ENCODE measurements at places on chromosomes 3 and 15.

DNA sequence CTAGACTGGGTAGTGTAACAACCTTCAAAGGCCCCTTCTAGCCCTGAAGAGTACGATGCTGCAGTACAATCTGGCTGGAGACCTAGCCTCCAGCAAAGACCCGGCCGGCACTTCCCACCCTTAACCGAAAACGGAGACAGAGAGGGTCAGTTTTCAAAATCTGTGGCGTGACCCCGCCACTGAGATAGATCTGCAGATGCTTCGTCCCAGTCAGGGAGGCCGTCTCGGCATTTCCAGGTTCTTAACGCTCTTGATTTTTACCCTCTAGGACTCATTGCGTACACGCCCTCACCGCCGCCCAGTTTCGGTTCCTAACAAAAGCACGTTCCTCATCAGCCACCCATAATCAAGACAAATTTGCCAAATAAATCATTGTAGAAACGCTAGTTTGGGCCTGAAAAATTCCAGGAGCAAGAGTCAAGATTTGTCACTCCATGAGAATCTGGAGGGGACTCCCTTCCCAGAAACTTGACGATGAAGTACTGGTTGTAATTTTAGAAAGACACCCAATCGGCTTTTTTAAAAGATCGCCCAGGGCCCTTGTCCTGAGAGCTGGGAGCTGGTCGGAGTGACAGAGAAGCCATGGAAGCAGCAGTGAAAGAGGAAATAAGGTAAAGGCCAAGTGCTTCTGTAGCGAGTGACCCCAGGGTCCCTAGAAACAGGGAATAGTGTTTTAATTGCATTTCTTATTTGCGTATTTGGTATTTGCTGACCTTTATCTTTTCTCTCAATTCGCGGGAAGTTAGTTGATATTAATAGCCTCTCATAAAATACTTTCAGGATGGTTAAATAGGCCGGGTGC is 868 bp upstream of the TMEM87A start:
- DNase-seq, result peak; percentile 75

DNA sequence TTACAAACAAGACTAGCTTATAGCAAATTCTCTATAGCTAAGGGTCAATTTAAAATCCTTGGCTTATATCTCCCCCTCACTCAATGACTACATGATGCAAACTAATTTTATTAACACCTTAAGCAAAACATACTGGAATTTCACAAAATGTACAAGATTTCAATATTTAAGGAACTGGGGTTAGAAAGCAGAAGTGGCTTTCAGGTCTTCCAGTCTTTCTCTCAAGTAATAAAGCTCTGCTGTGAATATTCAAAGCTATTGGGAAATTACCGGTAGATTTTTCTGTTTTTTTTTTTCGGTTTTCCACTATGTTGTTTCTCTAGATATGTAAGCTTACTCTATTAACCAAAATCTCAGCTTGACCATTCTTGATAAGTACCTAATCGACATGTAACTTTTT is 3.9 kb downstream of the EPM2AIP1 start:
- peak; percentile 17 for DNase-seq

DNA sequence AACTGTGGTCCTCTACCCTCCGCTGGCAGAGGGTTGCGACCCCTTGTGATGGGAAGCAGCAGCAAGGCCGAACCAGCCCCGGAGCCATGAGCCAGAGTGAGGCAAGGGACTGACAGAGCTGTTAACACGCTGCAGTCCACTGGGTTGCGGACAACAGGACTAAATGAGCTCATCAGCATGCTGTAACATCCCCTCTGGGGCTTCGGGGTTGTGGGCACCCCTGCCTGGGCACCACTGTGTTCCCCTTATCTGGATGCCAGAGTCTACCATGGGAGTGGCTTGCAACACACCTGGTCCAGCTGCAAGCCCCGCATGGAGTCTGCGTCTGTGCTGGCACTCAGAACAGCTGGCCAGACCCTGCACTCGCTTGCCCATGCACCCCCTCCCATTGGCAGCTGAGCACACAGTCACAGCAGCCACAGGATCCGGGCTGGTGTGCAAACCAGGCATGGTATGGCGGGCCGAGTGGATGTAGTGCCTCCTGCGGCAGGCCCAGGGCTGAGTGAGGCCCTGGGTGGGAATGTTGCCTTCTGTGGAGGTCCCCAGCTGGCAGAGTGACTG is 404.2 kb downstream of the PLCL2 start:
- DNase-seq, result no peak

DNA sequence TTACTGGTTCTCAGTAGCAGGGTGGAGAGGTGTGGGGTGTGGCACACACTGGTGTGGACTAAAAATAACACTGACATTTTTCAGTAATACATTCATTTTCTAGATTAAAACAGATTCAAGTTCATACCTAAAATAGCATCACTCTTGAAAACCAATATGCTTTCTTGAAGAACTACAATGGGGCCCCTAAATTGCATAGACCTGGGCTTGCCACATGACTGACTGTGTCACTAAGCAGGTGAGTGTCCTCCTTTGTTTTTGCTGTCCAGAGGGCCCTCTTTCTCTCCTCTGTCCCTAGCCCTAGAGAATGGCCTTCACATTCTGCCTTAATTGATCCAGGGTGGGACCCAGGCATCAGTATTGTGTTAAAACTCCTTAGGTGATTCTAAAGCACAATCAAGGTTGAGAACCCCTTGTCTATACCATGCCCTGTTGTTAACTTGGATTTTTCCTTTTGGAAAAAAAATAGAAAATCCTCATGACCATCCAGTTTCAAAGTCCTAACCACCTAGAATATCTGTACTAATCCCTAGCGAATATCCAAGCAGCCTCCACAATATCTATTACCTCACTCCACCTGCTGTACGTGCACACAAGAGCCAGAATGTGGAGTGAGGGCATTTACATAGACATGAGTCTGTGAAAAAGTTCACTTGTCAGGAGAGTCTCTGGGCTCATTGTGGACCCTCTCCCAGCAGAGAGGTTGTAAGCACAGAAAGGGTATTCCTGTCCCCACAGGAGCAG is 18.7 kb upstream of the TMEM41A start:
- DNase-seq, result no peak

DNA sequence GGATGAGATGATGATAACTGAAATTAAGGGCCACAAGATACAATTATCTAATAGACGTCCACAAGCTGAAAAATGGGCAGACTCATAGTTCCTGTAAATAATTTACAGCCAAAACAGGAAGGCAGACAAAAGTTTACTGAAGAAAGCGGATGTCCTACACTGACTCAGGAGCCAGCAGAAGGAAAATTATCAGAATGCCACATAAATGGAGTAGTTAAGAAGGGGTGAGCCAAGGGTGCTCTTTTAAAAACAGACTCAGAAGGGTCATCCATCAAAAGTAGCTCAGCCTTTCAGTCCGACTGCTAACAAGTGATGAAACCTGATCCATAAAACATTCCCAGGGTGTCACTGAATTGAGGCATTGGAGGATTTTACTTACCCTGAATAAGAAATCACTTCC is 39.8 kb downstream of the TUSC7 start:
- no peak for DNase-seq

DNA sequence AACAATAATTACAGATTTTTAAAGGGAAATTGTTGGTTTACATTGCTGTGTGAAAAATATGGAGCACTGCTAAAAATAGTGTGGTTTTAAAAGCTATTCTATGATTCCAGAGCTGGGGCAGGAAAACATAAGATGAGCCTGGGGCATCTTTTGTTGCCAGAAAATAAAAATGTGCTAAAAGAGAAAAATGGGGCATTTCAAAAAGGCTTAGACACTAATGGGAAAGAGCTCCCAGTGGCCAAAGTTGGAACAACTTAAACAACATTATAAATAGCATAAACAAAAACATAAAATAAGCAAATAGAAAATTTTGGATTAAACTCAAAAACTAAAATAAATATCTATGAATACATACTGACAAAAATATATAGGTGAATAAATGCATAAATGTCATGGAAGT is 478.9 kb downstream of the NLGN1 start:
- peak; percentile 7 for DNase-seq

GRCh38 chr15:81199031-81199779 is 2.5 kb downstream of the IL16 start:
- no peak for DNase-seq

- no peak for DNase-seq
Measured at GRCh38 chr3:80677796-80678195, 910.0 kb upstream of the ROBO1 start.

- DNase-seq, result no peak
Measured at GRCh38 chr3:126711121-126711760, 7.2 kb downstream of the CHCHD6 start.

DNA sequence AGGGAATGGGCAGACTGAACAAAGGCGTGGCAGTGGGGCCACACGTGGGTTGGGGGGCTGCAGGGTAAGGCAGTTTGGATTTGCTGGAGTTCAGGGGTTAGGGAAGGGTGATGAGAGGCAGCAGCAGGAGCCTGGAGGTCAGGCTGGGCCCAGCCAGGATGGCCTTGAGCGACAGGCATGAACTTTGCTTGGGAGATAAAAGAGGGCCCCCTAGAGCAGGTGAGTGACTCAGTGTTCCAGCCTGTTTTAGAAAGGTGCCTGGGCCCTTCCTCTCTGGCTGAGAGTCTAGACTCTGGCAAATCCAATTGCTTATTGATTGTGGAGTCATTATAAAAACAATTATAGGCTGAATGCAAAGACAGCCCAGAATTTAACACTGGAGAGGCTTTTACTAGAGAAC is 75.1 kb downstream of the RAB11A start:
- DNase-seq, result no peak

- no peak for DNase-seq
Measured at GRCh38 chr15:94745371-94745770, 514.0 kb downstream of the MCTP2 start.

DNA sequence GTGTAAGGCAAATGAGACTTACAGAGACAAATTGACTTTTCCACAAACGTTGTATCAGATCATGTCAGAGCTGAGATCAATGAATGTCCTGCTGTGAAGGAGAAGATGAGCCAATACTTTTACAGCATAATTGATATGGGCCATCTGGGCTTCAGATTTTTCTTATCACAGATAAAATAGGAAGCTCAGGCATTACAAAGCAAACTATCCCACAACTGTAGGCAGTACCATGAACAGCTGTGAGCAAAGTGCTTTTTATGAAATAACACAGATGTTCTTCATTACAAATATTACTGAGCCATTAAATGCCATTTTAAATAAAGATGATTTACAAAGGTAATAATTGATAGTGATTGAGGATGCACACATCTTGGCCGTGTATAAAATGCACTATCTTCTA is 852.3 kb downstream of the OTOL1 start:
- DNase-seq, result no peak

GRCh38 chr3:59885101-59885500 is 835.3 kb upstream of the CFAP20DC start:
- no peak for DNase-seq

- no peak for DNase-seq
Measured at GRCh38 chr3:94117729-94118128, 54.9 kb downstream of the NSUN3 start.

- no peak for DNase-seq
Measured at GRCh38 chr15:46576646-46577395, 942.0 kb downstream of the SQOR start.

- no peak for DNase-seq
Measured at GRCh38 chr3:52537726-52538421, 1.5 kb downstream of the UQCC5 start.

- DNase-seq, result no peak
Measured at GRCh38 chr3:127630811-127631714, 2.1 kb downstream of the PODXL2 start.

DNA sequence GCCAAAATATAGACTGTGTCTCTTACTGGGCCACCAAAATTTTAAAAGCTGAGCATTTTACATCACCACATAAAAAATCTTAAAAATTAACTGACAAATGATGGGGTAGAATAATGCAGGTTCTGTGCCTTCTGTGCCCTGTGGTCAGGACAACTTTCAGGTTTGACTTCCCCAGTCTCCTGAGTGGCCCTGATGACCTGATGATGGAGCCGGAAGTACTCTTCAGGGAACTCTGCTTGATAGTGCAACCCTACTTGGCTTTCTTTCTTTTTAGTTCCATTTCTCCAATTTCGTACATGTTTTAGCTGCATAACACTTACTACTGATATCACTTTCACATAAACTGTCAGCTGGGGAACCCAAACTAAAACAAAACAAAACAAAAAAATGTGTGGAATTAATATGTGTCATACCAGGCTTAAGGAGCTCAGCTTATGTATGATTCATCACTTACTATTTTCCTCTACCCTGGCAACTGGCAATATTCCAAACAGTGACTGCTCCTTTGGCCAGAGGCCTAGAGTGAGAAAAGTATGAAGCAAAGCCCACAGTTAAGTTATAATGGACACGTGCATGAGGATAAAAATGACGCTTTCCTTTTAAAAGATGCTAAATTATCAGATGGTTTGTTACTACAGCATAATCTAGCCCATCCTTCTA is 194.3 kb downstream of the BCHE start:
- DNase-seq, result no peak

DNA sequence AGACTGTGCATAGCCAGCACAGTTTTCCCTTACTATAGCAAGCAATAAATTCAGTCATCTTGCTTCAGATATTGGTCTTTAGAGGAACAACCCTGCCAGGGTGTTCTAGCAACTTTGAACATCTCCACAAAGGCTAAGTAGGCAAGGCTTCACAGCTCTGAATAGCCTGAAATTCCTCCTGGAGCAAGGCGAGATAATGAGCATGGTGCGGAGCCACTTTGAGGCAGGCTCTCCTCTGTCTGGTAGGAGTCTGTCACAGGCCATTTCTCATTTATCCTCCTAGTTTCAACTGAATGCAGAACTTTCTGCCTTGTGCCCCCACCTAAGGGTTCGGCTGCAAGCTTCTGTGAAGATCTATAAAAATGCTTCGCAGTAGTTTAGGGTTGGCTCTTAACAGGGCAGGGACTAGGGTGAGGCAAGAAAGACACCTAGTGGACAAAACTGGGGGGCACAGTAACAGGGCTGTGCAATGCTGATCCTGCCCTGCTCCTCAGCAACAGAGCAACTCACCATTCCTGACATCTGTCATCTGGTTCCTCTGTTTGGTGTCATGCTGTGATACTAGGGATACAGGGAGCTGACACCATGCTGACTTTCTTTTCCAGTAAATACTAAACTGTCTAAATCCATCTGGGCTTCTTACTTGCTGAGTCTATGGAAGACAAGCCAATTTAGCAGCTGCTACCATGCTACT is 16.6 kb upstream of the EHHADH start:
- DNase-seq, result peak; percentile 42

Data from NAMALWA (cell line).